ENCODE measurements at places on chromosomes 7 and 10. TPM values are rescaled to one million over a fixed set of nuclear protein-coding genes. Genes with fewer than 3 reads are reported as not detected.

DNA sequence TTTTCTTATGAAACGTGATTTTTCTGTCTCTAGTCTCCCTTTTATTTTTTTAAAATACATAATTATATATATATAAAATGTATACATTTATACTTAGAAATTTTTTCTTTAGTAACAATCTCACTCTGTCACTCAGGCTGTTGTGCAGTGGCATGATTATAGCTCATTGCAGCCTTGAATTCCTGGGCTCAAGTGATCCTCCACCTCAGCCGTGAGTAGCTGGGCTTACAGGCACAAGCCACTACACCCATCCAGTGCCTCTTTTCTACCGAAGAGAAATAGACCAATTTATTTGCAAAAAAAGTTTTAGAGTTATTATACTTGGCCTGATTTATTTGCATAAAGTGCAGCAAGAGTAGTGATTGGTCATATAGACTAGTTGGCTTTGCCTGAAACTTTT, 72.2 kb downstream of the MAPK8 start:
- no peak for DNase-seq

- no peak for DNase-seq
Observed at GRCh38 chr10:102102421-102102820, 17.7 kb downstream of the LDB1 start.

The ERVW-1 gene
- not detected for polyA plus RNA-seq

- DNase-seq: no peak
Observed at GRCh38 chr10:124249196-124249595, 155.8 kb upstream of the CHST15 start.

- peak; percentile 13 for DNase-seq
Observed at GRCh38 chr7:774161-775109, 47.4 kb upstream of the PRKAR1B start.

GRCh38 chr7:54898659-54899340, 120.0 kb upstream of the EGFR start:
- no peak for DNase-seq

The ADGRA1 gene
- not detected for polyA plus RNA-seq

GRCh38 chr7:125490167-125490566, 560.5 kb upstream of the POT1 start:
- DNase-seq: no peak

All from foreskin keratinocyte (primary cell).